Diencephalon (tissue), 1 donor: ENCODE measurements at places on chromosomes 6 and 20. TPM values are rescaled to one million over a fixed set of nuclear protein-coding genes. Genes with fewer than 3 reads are reported as not detected.

The OR2B6 gene
- not detected for total RNA-seq

The OR2H1 gene
- total RNA-seq: not detected

The C6orf118 gene
- 23.5 TPM for total RNA-seq

The NKAIN2 gene
- 33.0 TPM for total RNA-seq

The LGSN gene
- total RNA-seq: under 0.01 TPM

The SIRPB2 gene
- 0.69 TPM for total RNA-seq

The GSTA2 gene
- total RNA-seq: not detected

The SYS1 gene
- total RNA-seq: 39.4 TPM

The MAN1A1 gene
- 21.2 TPM for total RNA-seq

The MDFI gene
- total RNA-seq: 21.7 TPM
